ENCODE measurements at places on chromosomes 6 and 20.

DNA sequence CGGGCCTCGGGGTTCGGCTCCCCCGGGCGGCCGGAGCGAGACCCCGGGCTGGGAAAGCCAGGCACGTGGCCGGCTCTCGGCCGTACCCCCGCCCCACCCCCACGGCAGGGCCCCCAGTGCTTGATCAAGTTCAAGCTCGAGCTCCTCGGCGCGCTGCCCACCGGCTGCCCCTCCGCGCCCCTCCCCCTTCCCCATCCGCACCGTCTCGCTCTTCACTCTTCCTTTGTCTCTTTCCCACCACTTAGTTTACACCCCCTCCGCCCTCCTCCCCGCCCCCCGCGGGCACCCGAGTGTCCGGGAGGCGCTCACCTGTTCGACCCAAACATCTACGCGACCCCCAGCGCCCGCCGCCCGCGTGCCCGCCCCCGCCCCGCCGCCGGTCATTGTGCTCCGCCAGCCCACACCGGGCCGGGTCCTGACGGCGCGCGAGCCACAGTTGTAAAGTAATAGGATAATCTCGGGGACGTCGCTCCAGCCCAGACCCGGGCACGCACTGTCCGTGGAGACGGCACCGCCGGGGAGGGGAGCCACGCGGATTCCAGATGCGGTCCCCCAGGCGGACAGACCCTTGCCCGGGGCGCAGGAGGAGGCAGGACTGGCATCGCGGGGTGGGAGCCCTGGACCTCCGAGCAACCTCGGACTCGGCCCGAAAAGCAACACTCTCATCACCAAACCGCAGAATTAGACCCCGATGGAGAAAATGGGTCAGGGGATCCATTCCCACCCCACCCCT, 100.7 kb downstream of the NOL4L start:
- H3K27ac ChIP-seq, result peak overlapping the region; percentile 81
- H3K36me3 ChIP-seq, result no peaks in the 10 kb centered on the region
- H3K4me1 ChIP-seq, result no peaks in the 10 kb centered on the region
- peak overlapping the region; percentile 66 for H3K4me3 ChIP-seq

GRCh38 chr6:129730477-129731165, 20.6 kb upstream of the ARHGAP18 start:
- DNase-seq, result no peak
- no peaks in the 10 kb centered on the region for H3K4me1 ChIP-seq
- no peak overlapping the region for H3K4me3 ChIP-seq
- no peaks in the 10 kb centered on the region for H3K27me3 ChIP-seq
- no peak overlapping the region for H3K27ac ChIP-seq

DNA sequence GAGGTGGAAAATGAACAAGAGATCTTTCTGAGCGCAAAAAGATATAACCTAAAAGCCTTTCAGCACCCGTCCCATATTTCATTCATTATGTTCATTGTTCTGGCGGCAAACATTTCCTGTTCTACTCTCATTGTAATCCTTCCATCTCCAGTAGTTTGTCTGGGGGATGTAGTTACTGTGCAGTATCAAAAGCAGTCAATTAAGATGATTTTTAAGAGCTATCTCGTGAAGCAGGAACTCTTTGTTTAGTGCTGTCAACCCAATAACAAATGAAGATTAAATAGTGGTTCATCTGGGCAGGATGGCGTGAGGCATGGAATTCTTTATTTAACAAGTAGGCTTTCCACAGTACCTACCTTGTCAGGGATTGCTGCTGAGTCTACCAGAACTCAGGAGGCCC, 876.7 kb downstream of the HACE1 start:
- DNase-seq, result no peak
- H3K27ac ChIP-seq, result no peak overlapping the region
- H3K36me3 ChIP-seq, result no peaks in the 10 kb centered on the region
- no peaks in the 10 kb centered on the region for H3K27me3 ChIP-seq

DNA sequence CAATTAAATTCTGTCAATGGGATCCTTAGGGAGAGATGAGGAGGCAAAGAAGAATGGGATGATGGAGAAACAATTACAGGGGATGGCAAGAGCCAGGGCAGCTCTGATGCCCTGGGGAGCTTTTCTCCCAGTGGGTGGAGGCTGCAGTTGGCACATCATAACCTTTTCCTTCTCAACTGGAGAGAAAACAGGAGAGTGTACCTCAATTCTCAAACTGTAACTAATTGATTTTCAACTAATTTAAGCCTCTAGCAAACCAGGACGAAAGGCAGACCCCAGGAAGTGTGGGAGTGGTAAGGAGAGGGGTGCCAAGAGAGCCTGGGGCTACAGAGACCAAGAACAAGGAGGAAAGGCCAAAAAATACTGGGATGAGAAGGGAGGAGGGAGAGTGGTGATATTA, 5.7 kb downstream of the BMP5 start:
- no peaks in the 10 kb centered on the region for H3K27me3 ChIP-seq
- DNase-seq, result no peak
- H3K4me1 ChIP-seq, result no peaks in the 10 kb centered on the region
- no peak overlapping the region for H3K4me3 ChIP-seq
- H3K27ac ChIP-seq, result no peak overlapping the region

- no peak overlapping the region for H3K4me3 ChIP-seq
- H3K4me1 ChIP-seq, result no peaks in the 10 kb centered on the region
- DNase-seq, result no peak
- no peak overlapping the region for H3K27ac ChIP-seq
These were observed 36.5 kb upstream of the FAM83C start for GRCh38 chr20:35328689-35329088.

GRCh38 chr20:16701296-16701695, 28.5 kb upstream of the SNRPB2 start:
- H3K27ac ChIP-seq, result no peak overlapping the region
- H3K4me3 ChIP-seq, result no peak overlapping the region
- no peaks in the 10 kb centered on the region for H3K4me1 ChIP-seq
- H3K36me3 ChIP-seq, result no peaks in the 10 kb centered on the region
- DNase-seq, result no peak

- DNase-seq, result no peak
- no peaks in the 10 kb centered on the region for H3K4me1 ChIP-seq
- H3K27ac ChIP-seq, result no peak overlapping the region
- no peaks in the 10 kb centered on the region for H3K27me3 ChIP-seq
- H3K36me3 ChIP-seq, result no peaks in the 10 kb centered on the region
These were observed 4.0 kb upstream of the OXT start for GRCh38 chr20:3067139-3068014.

DNA sequence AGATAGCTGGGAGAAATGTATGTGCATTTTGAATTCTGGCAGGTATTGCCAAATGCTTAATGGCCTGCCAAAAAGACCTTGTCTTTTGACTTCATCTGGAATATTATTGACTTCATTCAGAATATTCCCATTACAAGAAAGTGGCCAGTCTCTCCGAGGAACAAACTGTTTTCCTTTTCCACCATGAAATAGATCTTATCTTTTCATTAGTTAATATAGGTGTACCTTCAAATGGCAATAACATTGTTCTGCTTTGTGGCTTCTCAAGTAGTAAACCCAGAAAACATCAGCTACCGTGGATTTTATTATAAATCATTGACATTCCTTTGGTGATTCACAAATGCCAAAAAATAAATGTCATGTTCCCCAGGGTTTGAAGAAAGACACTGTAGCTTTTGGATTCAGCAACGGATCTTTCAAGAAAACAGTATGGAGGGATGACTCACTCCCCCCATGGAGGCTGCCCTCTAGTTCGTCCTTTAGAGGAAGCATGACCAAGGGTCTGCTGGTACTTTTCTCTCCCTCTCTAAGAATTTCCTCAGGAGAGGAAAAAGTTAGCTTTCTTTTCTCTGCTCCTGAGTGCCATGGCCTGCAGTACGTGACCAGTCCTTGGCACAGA, 1.1 kb upstream of the RNF182 start:
- H3K27ac ChIP-seq, result no peak overlapping the region
- H3K4me3 ChIP-seq, result no peak overlapping the region
- H3K4me1 ChIP-seq, result no peaks in the 10 kb centered on the region
- peaks cover 35% of the 10 kb centered on the region for H3K27me3 ChIP-seq

DNA sequence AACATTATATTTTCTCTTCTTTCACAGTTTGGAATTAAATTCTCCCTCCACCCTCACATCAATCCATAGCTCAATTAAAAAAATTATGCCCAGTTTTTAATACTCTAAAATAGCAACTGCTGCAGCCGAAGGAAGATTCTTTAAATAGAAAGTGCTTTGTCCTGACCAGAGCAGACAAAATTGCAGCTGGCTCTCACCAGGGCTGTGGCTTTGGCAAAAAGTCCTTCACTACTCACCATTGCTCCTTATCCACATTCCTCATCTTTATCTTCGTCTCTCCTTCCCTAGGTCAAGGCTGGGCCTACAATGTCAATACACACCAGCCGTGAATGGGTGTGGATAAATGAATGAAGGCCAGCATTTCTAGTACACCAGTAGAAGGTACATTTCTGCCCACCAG, 107.9 kb upstream of the VGLL2 start:
- H3K4me1 ChIP-seq, result no peaks in the 10 kb centered on the region
- H3K4me3 ChIP-seq, result no peak overlapping the region
- no peak for DNase-seq
- H3K36me3 ChIP-seq, result no peaks in the 10 kb centered on the region
- no peak overlapping the region for H3K27ac ChIP-seq

DNA sequence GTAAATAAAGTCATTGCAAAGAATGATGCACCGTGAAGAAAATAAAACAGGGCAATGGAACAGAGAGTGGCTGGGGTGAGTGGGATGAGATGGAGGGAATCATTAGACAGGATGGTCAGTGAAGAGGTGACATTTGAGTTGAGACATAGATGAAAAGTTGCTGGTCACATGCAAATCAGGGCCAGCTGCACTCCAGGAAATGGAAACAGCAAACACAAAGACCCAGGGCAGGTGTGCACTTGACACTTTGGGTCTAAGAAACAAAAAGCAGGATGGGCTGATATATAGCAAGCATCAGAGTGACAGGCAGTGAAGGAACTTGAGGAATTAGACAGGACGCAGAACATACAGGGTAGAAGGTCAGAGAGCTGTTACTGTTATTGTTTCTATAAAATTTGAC, 171.5 kb upstream of the RIPOR2 start:
- no peaks in the 10 kb centered on the region for H3K27me3 ChIP-seq
- H3K27ac ChIP-seq, result no peak overlapping the region
- no peaks in the 10 kb centered on the region for H3K4me1 ChIP-seq
- H3K4me3 ChIP-seq, result no peak overlapping the region
- no peaks in the 10 kb centered on the region for H3K36me3 ChIP-seq

Data from uterus (tissue), 4 donors.